Stromal cell of bone marrow (primary cell): ENCODE measurements at places on chromosomes 11 and 22.

DNA sequence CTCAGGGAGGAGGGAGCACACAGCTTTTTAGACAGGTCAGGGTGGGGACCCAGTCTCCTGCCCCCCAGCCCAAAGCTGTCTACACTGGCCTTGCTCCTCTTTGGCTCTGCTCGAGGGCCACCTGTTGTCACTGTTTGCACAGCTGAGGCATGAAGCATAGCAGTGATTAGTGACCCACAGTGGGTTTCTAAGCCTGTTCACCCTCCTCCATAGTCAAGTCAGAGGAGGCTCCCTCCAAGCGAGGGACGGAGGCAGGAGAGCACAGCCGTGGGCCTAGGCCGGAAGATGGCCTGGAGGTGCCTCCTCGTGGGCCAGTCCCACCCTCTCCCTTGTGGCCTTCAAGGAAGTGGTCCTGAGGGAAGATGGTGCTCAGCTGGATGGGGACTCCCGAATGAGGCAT, 241.1 kb downstream of the GRIK4 start:
- DNase-seq = no peak

GRCh38 chr11:46281371-46281831, 3.9 kb downstream of the CREB3L1 start:
- no peak for DNase-seq

DNA sequence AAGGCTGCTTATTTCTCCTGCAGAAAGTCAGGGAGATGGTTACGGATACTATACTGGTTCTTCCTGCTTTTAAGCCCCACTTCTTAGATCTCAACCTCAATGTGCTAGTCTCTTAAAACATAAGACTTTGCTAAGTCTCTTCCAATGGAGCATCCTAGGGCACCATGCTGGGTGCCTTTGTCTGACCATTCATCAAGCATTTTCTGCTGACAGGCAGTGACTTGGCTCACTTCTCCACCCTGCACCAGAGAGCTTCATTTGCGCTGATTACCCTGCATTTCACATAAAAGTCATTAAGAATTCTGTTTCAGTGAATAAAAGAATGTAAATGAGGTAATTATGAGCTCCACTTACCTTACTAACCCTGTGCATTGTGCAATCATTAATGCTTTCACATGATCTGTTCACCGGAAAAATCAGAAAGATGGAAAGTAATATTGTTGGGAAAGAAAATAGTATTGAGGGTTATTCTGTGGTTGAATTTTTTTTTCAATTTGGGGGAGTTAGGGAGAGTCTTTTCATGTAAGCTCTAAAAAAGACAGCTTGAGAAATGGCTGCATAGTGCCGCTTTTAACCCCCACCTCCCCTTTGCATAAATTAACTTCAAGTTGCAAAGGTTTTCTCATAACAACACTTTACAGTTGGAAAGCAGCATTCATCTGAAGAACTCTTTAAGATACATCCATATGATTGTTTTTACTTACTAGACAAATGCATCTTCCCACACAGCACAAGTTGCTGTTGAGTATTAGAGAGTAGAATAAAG, 677.3 kb upstream of the KIRREL3 start:
- DNase-seq = no peak

GRCh38 chr11:78181185-78181584, 7.2 kb downstream of the KCTD21 start:
- DNase-seq = no peak

- no peak for DNase-seq
These were observed 81.1 kb downstream of the STIM1 start for GRCh38 chr11:3936517-3936916.

DNA sequence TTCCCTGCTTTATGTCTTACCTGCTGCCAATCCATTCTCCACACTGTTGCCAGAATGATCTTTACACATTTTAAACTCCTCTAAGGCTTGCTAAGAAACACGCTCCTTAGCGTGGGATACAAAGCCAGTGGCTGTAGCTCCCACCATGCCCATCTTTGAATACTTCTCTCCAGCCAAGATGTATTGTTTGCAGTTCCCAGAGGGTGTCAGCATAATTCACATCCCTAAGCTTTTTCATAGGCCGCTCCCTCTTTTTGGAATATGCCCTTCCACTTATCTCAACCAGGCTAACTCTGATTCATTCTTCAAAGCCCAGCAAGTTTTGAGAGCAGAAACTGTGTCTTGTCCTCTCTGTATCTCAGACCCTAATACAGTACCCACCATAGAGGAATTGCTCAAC, 8.1 kb upstream of the UPK2 start:
- no peak for DNase-seq

DNA sequence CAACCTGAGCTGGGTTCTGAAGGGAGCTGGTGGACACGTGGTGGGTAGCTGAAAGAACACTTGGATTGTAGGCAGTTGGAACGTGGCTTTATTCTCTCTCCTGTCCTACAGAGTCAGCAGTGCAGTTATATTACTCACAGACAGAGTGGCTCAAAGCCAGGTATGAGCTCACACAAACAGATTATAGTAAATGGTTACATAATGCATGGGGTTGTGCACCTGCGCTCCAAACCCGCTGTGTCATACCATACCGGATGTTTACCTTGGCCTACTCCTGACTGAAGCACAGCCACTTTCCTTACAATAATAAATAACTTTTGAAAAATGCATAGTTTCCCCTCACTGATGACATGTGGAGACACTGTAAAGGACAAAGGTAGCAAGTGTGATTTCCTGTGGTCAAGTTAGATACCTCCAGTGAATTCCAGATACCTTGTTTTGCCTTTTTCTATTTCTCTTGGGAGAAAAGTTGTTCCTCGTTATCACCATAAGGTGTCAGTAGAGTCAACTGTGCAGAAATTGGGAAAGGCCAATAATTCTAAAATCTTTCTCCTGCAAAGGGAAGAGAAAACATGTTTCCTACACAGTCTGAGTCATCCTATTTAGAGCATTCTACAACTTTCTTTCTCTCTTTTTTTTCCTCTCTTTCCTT, 13.5 kb downstream of the MS4A6A start:
- no peak for DNase-seq

- DNase-seq = no peak
These were observed 75.9 kb upstream of the PRR5 start for GRCh38 chr22:44625981-44626687.

DNA sequence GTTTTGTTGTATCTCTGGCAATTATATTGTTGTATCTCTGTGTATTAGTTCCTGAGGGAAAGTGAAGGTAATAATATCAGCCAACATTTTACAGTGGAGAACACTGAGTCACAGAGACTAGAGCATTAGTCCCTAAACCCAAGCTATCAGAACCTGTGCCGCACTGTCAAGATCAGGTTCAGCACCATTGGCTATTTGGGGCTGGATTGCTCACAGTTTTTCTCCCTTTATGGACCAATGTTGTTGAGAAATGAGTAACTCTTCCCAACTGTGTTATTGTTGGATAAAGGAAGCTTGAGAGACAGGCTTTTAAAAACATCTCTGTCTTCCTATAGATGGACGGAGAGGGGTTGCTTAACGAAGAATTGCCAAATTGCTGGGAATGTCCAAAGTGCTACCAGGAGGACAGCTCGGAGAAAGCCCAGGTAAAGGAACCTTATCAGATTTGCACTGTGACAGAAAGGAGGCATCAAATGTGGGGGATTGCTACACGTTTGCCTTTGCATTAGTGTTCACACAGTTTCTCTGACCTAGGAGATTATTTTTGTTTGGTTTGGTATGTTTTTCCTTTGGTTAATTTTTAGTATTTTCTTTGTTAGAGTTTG, 18.2 kb upstream of the GRK2 start:
- no peak for DNase-seq

GRCh38 chr22:17402293-17402692, 33.0 kb downstream of the CECR2 start:
- no peak for DNase-seq

- DNase-seq = no peak
These were observed 135.0 kb upstream of the MTNR1B start for GRCh38 chr11:92834296-92835020.

DNA sequence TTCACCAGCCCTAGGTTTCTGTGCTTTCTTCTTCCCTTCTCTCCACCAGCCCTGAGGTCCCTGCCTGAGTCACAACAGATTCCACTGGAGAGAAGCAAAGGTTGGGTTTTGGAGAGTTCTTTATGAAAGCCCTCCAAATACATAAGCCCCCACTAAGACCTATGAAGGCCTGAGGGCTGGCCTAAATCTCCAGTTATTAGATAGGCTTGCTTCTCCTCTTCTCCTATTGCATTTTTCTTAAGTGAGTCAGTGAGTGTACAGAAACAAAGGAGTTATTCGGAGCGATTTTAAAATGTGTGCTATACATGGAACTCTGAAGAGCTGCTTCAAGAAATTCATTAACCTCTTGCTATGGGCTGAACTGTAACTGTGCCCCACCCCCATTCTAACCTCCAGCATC, 1057.3 kb downstream of the OPCML start:
- DNase-seq = no peak

- no peak for DNase-seq
These were observed 4.1 kb upstream of the MAPK11 start for GRCh38 chr22:50274311-50274710.

- DNase-seq = no peak
These were observed 2.0 kb downstream of the SYNGR1 start for GRCh38 chr22:39351689-39352214.

- no peak for DNase-seq
These were observed 219.2 kb downstream of the NAV2 start for GRCh38 chr11:19931771-19932369.

DNA sequence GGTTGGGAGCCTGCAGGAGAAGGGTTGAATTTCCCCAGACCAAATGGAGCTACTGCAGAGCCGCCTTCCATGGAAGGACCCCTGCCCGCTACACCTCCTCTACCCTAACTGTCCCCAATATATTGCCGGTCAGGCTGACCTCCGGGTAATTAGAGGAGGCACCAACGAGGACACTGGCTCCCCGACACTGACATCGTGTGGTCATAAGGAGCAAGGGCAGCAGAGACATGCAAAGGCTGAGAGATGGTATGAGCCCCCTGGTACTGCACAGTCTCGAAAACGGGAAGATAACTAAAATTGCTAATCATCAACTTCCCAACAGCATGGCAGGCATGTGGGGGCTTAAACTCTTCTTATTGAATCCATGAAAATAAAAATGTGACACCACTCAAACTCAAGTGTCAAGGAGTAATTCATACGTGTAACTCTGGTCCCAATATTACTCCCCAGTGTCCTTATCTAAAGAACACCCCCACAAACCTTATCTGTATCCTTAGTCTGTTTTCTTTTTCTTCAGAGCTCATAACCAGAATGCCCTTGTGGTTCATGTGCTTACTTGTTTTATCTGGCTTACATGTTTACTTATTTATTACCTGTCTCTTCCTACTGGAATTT, 4.4 kb downstream of the CAVIN3 start:
- DNase-seq = peak; percentile 54

DNA sequence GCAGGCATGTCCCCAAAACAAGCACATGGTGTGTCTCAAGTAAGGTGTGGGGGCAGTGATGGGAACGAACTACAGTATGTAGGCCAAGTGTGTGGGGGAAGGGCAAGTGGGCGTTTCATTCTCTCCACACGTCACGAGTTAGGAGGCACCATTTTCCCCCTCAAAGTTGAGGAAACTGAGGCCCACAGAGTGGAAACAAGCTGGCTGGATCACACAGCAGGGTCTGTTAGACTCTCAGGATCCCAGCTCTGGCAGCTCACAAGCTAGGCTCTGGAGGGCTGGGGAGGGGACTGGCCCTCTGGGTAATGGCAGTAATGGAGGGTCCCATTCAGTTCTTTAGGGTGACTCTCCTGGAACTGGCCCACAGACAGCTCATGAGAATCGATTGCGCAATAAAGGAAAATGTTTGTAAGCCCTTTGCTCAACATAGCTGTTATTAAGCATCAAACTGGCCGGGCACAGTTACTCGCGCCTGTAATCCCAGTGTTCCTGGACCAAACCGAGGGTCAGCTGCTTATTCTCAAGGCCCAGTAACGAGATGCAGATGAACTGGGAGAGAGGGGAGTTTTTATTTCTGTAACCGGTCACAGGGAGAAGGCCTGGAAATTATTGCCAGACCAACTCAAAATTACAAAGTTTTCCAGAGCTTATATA, 24.1 kb upstream of the TUB start:
- DNase-seq = peak; percentile 86

GRCh38 chr11:36540998-36541397, 26.8 kb upstream of the RAG1 start:
- DNase-seq = peak; percentile 43

GRCh38 chr11:119488256-119488995, 65.5 kb upstream of the THY1 start:
- no peak for DNase-seq

DNA sequence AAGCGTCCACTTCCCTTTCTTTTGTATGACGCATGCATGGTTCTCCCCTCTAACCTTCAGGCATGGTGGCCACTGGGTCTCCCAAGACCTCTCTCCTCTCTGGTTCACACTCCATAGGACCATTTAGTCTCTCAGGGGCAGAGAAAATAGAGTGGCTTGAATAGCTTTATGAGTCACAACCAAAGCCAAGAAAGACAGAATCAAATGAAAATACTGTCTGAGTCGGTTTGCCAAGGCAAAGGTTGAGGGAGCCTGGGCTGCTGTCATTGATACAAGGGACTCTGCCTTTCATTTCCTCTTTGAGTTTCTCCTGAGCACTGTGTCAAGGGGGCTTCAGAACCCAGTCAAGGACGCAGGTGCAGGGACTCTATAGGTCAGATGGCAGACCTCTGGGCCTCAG, 44.2 kb downstream of the TENM4 start:
- no peak for DNase-seq

GRCh38 chr11:60069450-60069849, 13.0 kb downstream of the MS4A3 start:
- no peak for DNase-seq

GRCh38 chr22:32572741-32573500, 98.3 kb downstream of the FBXO7 start:
- no peak for DNase-seq

GRCh38 chr11:116686866-116687265, 85.9 kb downstream of the BUD13 start:
- no peak for DNase-seq

- DNase-seq = no peak
These were observed 39.5 kb downstream of the CDKN1C start for GRCh38 chr11:2846056-2846455.

DNA sequence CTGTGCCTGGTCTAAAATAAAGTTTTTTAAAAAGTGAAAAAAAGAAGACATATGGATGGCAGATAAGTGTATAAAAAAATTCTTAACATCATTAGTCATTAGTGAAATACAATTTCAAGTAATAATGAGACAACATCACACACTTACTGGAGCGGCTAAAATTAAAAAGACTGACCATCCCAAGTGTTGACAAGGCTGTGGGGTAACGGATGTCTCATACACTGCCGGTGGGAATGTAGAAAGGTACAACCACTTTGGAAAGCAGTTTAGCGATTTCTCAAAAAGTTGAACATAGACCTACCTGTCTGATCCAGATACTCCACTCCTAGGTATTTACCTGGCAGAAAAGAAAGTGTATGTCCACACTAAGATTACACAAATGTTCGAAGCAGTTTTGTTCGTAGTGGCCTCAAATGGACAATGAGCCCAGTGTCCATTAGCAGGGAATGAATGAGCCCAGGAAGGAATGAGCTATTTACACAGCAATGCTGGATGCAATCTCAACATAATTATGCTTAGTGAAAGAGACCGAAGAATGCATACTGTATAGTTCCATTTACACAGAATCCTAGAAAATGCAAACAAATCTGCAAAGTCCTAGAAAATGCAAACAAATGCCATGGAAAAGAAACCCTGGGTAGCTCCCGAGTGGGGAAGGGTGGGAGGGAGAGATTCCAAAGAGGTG, 6.7 kb upstream of the MUC2 start:
- DNase-seq = no peak

- peak; percentile 65 for DNase-seq
These were observed at the start of gene EXT2 for GRCh38 chr11:44095506-44096359. TSS of gene EXT2 (plus strand) at chr11:44095678. CDS start at chr11:44107713, 12,035 bp downstream.

- DNase-seq = no peak
These were observed at the start of gene MS4A4A for GRCh38 chr11:60280412-60280811. TSS of gene MS4A4A (plus strand) at chr11:60280666. CDS start at chr11:60280676, 10 bp downstream.
